GM20000 (cell line): ENCODE measurements at places on chromosomes 1 and 21.

GRCh38 chr1:3323021-3323795 lies 131.3 kb upstream of the ARHGEF16 start:
- DNase-seq = no peak

- DNase-seq = no peak
Measured at GRCh38 chr1:149844101-149844500, 55.3 kb upstream of the BOLA1 start.

- no peak for DNase-seq
Measured at GRCh38 chr1:233368789-233369130, 41.2 kb downstream of the MAP3K21 start.

DNA sequence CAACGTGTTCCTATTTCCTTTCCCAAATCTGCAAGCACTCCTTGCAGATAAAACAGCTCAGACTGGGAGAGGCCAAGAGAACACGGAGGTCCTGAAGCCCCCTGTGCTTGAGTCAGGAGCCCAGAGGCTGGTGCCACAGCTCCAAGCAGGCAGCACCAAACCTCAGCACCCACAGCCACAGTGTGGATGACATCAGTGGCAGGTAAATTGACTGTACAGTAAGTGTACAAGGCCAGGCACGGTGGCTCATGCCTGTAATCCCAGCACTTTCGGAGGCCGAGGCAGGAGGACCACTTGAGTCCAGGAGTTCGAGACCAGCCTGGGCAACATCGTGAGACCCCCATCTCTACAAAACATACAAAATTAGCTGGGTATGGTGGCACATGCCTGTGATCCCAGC lies 1.9 kb upstream of the COL6A1 start:
- DNase-seq = no peak

DNA sequence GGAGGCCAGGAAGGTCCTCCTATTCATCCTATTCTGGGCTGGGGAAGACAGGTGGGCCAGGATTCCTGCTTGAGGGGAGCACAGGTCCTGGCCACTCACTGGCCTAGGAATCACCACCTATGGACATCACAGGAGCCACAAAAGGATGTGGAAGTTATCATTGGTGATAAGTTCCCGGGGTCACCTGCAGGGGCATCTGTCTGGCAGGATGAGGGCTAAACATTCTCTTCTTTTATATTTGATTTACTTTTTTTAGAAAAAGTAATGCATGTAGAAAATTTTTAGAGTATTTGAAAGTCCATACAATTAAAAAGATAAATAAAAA lies 33.2 kb upstream of the KIAA0040 start:
- no peak for DNase-seq

DNA sequence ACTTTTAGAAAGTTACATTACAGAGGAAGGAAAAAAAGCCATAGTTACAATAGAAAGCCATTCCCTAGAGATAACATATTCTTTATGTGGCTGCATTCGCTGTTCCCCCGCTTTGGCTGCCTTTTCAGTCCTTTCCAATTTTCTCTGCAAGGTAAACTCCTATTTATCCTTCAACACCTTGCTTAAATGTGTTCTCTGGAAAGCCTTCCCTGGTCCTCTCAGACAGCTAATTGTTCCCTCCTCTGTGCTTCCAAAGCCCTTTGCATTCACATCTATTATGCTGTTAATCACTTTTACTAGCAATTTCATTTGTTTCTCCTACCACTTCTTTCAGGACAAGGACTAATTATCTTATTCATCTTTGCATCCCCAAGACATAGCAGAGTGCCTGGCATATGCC lies 1.6 kb downstream of the PHC2 start:
- DNase-seq = no peak

GRCh38 chr1:230365723-230366307 lies 60.3 kb downstream of the PGBD5 start:
- DNase-seq = no peak

DNA sequence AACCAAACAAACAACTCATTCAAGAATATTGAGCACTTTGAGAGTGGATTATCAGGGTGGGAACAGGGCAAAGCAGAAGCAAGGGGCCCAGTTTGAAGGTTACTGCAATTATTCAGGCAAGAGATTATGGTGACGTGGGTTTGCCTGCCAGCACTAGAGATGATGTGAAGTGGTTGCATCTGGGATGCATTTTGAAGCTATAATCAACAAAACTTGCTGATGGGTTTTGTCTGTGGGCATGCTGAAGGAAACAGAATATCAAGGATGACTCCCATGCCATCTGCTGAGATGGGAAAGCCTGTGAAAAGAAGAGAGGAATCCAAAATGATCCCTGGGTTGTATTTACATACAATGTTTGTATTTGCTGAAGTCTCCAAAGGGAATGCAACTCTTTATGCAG lies 224.3 kb upstream of the GREM2 start:
- DNase-seq = no peak

GRCh38 chr1:7783178-7783711 lies 846 bp upstream of the PER3 start:
- DNase-seq = peak; percentile 76

GRCh38 chr1:202189918-202190715 lies 3.5 kb upstream of the LGR6 start:
- DNase-seq = no peak

- no peak for DNase-seq
Measured at GRCh38 chr1:22761821-22762220, 51.2 kb downstream of the EPHB2 start.
